ENCODE measurements at places on chromosomes 2 and 18. TPM values are rescaled to one million over a fixed set of nuclear protein-coding genes. Genes with fewer than 3 reads are reported as not detected.

- no peaks in the 10 kb centered on the region for H3K27me3 ChIP-seq
- no peak overlapping the region for H3K4me3 ChIP-seq
- H3K4me1 ChIP-seq, result no peaks in the 10 kb centered on the region
- H3K36me3 ChIP-seq, result no peaks in the 10 kb centered on the region
- DNase-seq, result no peak
- H3K27ac ChIP-seq, result no peak overlapping the region
Measured at GRCh38 chr18:41940506-41941215, 14.4 kb upstream of the PIK3C3 start.

GRCh38 chr2:152452256-152452973, 117.4 kb downstream of the FMNL2 start:
- no peak for DNase-seq
- no peaks in the 10 kb centered on the region for H3K36me3 ChIP-seq
- no peaks in the 10 kb centered on the region for H3K4me1 ChIP-seq
- no peak overlapping the region for H3K27ac ChIP-seq
- H3K27me3 ChIP-seq, result no peaks in the 10 kb centered on the region
- H3K4me3 ChIP-seq, result no peak overlapping the region

- peak; percentile 39 for DNase-seq
- no peak overlapping the region for H3K27ac ChIP-seq
- no peaks in the 10 kb centered on the region for H3K4me1 ChIP-seq
Measured at GRCh38 chr2:53886406-53887280, 26.9 kb upstream of the GPR75 start.

DNA sequence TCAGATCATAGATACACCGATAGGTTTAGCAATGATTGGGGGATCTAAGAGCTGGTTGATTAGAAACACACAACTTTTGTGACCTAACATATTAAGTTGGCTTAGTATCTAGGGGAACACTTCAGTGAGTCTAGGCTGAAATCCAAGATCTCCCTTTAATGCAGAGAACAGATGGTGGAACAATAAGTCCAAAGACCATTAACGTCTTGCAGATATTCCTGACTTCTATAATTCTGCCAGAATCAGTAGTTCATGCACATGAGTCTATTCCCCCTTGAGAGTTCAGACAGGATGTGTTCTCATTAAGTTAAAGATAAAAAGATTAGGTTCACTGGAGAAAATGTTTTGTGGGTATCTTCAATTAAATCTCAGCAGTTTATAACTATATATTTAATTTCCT, 506.5 kb downstream of the TSN start:
- no peaks in the 10 kb centered on the region for H3K36me3 ChIP-seq
- peak overlapping the region; percentile 45 for H3K27ac ChIP-seq
- no peak overlapping the region for H3K4me3 ChIP-seq
- peak; percentile 92 for DNase-seq

- no peak for DNase-seq
- no peak overlapping the region for H3K27ac ChIP-seq
- peaks cover 13% of the 10 kb centered on the region for H3K27me3 ChIP-seq
- no peaks in the 10 kb centered on the region for H3K36me3 ChIP-seq
Measured at GRCh38 chr2:98804265-98804650, 73.3 kb upstream of the MGAT4A start.

GRCh38 chr2:233810385-233810784, 32.3 kb downstream of the MROH2A start:
- H3K27ac ChIP-seq, result no peak overlapping the region
- no peak for DNase-seq
- no peak overlapping the region for H3K4me3 ChIP-seq

- DNase-seq, result peak; percentile 34
- no peaks in the 10 kb centered on the region for H3K27me3 ChIP-seq
- H3K4me1 ChIP-seq, result no peaks in the 10 kb centered on the region
Measured at GRCh38 chr18:49167084-49167483, 216.3 kb upstream of the SMAD7 start.

DNA sequence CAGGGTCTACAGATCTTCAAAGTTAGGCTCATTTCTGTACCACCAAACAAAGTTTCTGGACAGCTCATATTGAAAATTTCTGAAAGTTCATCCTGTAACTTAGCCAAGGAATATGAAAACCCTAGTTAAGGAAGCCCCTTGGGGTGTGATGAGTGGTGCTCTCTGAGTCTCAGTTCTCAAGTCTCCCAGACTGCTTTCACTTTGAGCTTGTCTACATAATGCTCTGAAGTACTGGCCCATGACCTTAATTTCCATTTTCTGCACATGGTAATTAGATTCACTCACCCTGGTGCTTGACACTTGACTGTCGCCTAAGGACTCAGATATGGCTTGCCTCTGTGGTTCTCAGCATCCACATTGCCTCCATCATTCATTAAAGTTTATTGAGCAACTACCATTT, 51.7 kb upstream of the SATB2 start:
- no peaks in the 10 kb centered on the region for H3K4me1 ChIP-seq
- no peak for DNase-seq
- H3K27me3 ChIP-seq, result no peaks in the 10 kb centered on the region
- H3K36me3 ChIP-seq, result no peaks in the 10 kb centered on the region
- no peak overlapping the region for H3K27ac ChIP-seq
- no peak overlapping the region for H3K4me3 ChIP-seq

GRCh38 chr2:105090091-105090490, 52.2 kb downstream of the MRPS9 start:
- H3K27ac ChIP-seq, result no peak overlapping the region
- no peaks in the 10 kb centered on the region for H3K27me3 ChIP-seq
- peaks cover 9% of the 10 kb centered on the region for H3K36me3 ChIP-seq
- no peak for DNase-seq
- H3K4me3 ChIP-seq, result no peak overlapping the region

DNA sequence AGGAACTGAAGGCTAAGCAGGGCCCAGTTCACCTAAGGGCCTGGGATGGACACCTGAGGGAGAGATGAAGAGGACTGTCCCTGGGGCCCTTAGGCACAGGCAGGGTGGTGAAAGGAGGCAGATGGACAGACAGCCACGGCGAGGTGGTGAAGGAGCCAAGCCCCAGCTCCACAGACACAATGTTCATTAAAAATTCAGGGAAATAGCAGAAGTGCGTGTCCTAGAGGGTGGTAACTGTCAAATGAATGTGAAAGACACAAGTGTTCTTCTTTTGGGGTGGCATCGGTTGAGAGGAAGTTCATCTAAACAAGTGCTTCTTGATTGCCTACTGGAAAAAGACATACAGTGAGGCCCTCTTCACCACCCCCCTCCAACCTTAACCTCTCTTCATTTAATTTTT, 76.2 kb upstream of the SIX2 start:
- H3K27ac ChIP-seq, result no peak overlapping the region
- no peak for DNase-seq
- H3K4me3 ChIP-seq, result no peak overlapping the region
- H3K4me1 ChIP-seq, result no peaks in the 10 kb centered on the region
- no peaks in the 10 kb centered on the region for H3K36me3 ChIP-seq

- H3K27ac ChIP-seq, result no peak overlapping the region
- H3K4me3 ChIP-seq, result no peak overlapping the region
- no peaks in the 10 kb centered on the region for H3K27me3 ChIP-seq
Measured at GRCh38 chr2:203823173-203823572, 44.4 kb upstream of the CTLA4 start.

GRCh38 chr2:1729242-1729641, 15.1 kb downstream of the PXDN start:
- peak overlapping the region; percentile 67 for H3K27ac ChIP-seq
- H3K36me3 ChIP-seq, result no peaks in the 10 kb centered on the region
- no peaks in the 10 kb centered on the region for H3K27me3 ChIP-seq
- H3K4me3 ChIP-seq, result no peak overlapping the region
- no peak for DNase-seq

GRCh38 chr2:16639431-16639830, 26.2 kb downstream of the CYRIA start:
- no peak for DNase-seq
- H3K4me3 ChIP-seq, result no peak overlapping the region
- peaks cover 13% of the 10 kb centered on the region for H3K4me1 ChIP-seq
- no peaks in the 10 kb centered on the region for H3K27me3 ChIP-seq

Gene CKAP2L
- polyA plus RNA-seq, result 8.3 TPM

Gene SOWAHC
- 6.6 TPM for polyA plus RNA-seq

Gene TMEFF2
- polyA plus RNA-seq, result 34.1 TPM

Gene CPLX4
- polyA plus RNA-seq, result not detected

Gene GATA6
- 1.3 TPM for polyA plus RNA-seq

Gene RIT2
- polyA plus RNA-seq, result not detected

Gene CIAO1
- polyA plus RNA-seq, result 42.6 TPM

Gene STPG4
- not detected for polyA plus RNA-seq

Gene LIPG
- 5.3 TPM for polyA plus RNA-seq

Gene IL37
- not detected for polyA plus RNA-seq

Gene ZNF396
- 1.3 TPM for polyA plus RNA-seq

Measured in muscle of leg (tissue), 16 donors.